ENCODE measurements at places on chromosomes 4 and X.
A peak's percentile ranks its signal among the peaks of the same experiment; 100 is the strongest.

DNA sequence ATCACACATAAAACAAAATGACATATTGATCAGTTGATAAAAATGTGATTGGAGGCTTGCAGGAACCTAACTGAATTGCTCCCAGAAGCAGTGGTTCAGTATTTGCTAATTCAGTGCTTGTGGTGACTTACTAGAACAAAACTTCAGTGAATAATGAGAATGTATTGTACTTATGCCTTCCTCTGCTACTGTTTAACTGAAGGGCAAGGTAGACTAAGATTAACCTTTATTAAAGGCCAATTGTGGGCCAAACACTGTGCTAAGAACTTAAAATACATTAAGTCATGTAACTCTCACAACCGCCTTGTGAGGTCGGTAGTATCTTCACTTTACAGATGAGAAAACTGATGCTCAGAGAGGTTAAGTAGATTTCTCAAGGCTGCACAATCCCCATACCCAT is 14.9 kb downstream of the IGFBP7 start:
- DNase-seq, result no peak

DNA sequence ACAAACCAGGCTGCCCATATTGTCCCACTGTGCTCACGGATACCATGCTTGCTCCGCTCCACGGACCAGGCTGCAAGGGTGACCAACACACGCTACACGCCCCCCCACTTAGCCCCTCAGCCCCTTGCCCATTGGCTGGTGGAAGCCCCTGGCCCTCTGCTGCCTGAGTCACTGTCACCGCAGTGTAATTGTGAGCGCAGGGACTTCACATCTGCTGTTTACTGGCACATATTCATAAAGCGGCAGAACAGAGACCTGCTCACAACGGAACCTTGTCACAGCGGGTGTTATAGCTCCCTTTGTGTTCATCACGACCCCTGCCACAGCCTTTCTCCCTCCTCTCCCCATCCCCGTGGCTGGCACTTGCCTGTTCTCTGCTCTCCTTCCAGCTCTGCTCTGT is 83.7 kb downstream of the PSAPL1 start:
- DNase-seq, result peak; percentile 36

- DNase-seq, result no peak
Observed at GRCh38 chr4:127737295-127737694, 7.1 kb downstream of the SLC25A31 start.

GRCh38 chr4:38023347-38024205 is 63.4 kb downstream of the PTTG2 start:
- no peak for DNase-seq

DNA sequence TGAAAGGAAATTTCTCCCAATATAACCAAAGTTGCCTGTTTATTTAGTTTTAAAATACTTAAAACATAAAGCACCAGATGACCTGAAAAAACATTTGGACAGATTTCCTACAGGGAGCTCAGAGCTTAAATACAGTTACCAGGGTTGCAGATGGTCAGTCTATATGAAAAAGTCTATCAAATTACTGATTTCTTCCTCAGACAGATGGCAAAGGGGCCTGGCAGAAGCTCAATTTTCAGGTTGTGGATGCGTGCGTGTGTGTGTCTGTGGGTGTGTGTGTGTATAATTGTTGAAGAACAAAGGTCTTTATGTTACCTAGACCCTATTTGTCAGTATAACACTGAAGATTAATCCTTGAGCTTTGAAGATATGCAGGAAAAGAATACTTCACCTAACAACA is 169.4 kb downstream of the MAD2L1 start:
- no peak for DNase-seq

DNA sequence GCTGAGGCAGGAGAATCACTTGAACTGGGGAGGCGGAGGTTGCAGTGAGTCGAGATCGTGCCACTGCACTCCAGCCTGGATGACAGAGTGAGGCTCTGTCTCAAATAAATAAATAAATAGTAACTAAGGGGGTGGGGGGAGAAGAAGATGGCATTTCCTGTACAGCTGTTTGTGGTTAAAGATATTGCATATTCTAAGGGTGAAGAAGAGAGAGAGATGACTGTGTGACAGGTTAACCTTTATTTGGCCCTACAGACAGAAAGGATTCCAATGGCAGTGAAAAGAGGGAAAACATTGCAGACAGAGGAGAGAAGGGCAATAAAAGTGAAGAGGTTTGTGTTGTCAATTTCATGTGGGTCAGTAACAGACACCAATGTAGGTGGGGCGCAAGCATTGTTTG is 9.4 kb downstream of the TASL start:
- DNase-seq, result no peak

GRCh38 chr4:26557164-26557563 is 26.7 kb upstream of the TBC1D19 start:
- no peak for DNase-seq
